NCI-H69 (cell line): ENCODE measurements at places on chromosomes 6 and 20.
A peak's percentile ranks its signal among the peaks of the same experiment; 100 is the strongest.

GRCh38 chr6:79167931-79168694, 66.4 kb downstream of the HMGN3 start:
- peak; percentile 47 for DNase-seq

GRCh38 chr6:82988930-82989351, 76.7 kb downstream of the UBE3D start:
- peak; percentile 19 for DNase-seq

- no peak for DNase-seq
Observed at GRCh38 chr6:335572-335971, 43.3 kb downstream of the DUSP22 start.

DNA sequence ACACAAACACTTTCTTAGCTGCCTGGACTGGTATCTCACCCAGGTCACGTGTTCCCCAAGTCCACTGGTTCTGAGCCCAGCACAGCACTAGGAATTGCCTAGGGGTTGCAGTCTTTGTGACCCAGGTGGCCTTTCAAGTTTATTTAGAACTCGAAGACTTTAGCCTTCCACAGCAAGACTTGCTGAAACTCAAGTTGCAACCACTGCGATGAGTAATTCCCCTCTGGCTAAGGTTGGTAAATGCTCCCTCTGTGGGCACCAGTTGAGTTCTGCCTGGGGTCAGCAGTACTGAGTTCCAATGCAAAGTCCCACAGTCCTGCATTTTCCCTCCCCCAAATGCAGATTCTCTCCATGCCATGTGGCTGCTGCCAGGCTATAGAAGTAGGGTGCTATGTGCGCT, 77.6 kb upstream of the MOCS1 start:
- no peak for DNase-seq

DNA sequence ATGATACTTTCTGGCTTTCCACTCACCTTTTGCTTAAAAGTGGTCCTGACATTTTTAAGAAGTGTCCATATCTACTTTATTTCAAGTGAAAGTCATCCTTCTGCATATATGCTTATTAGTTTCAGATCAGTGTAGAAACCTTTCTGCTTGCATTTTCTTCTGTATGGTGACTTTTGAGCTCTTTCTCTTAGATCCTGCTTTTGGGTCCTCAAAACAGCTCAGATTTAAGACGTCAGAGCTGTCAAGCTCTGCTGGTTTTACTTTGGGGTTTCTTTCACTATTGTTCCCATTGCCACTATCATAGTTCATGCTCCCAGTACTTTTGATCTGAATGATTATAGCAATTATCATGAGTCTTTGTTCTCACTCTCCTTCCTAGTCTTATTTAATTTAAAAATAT, 41.7 kb downstream of the BCKDHB start:
- no peak for DNase-seq
